ENCODE measurements at places on chromosomes 7 and 10.

DNA sequence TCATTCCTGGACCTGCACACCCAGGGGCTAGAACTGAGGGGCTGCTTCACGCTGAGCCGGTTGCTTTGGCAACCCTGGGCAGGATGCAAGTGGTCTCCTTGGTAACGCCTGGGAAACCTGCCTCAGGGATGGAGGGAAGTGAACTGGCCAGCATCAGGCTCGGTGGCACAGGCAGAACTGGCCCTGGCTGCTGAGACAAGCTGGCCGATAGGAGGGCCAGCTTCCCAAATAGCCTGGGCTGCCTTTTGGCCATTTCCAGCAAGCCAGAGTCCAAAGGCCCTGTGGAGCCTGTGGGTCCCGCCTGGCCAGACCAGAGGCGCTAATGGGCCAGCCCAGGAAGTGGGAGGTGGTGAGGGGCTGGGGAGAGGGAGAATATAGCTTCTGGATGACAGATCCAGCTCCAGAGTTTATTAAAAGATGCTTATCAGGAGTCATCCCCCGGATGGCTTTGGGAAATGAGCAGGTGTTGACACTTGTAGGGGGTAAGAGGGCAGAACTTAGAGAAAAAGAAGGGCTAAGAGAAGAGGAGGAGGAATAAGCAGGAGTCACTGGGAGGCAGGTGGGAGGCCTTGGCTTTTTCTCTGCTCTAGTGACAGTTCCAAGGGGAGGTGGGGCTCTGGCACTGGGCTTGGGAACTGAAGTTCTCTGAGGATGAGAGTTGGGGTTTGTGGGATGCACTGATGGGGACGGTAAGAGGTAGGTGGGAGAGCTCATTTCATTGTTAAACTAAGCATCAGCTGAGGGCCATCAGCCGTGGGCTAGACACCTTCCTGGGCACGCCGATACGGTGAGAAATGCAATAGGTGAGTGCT lies 9.6 kb downstream of the NEURL1 start:
- DNase-seq, result no peak

- no peak for DNase-seq
Measured at GRCh38 chr7:1669064-1669951, 769 bp upstream of the ELFN1 start.

DNA sequence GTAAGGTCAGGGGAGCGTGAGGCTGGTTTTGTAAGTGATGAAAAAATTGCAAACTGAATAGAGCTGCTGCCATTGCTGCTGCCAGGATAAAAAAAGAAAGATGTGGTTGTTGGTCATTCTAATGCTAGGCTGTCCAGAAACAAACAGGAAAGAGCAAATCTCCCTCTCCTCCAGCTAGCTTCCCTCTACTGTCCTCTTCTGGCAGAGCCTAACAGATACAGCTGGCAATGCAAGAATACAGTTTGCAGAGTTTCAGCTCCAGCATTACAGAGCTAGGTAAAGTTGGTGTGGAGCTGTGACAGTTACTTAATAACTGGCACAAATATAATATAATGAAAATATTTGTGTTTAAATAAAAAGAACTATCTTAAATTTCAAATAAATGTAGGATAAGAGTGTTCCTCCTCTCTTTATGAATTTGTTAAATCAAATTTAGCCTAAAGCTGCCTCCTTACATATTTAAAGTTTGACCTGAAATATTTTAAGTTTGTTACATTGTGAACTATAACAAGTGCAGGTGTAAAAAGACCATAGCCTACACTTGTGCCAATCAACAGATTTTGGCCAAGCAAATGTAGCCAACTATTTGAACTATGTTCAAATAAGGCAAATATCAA lies 407.7 kb downstream of the SH2D4B start:
- DNase-seq, result no peak

DNA sequence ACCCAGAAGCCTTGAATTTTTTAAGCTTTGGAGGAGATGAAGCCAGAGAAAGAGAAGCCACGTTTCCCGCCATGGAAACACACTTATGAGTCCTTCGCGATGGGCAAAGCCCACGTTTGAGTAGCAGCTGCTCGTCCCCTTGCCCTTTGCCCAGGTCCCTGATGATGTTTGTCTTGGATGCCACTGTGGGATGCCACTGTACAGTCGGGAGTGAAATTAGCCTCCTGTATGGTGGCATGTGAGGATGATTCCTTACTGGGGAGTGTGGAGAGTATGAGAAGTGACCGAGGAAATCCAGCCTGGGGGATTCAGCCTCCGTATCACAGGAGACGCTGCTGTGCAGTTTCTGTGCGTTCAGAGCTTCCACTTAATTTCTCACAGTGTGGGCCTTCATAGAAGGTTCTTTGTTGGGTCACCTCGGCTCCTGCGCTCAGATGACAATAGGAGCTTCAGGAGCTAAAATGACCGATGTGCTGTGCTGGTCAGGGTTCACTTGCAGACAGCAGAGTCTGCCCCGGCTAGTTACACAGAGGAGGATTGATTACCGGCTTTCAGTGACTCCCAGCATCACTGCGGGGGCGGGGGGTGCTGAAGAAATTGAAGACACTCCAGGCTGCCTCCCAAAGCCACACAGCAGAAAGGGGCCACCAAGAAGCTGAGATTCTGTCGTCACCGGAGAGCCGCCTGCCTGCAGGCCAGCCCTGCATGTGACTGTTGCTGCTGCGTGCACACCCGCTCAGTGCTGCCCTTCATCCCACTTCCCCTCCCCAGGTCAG lies 122.1 kb upstream of the SFMBT2 start:
- no peak for DNase-seq

GRCh38 chr7:21568762-21569161 lies 25.9 kb downstream of the DNAH11 start:
- no peak for DNase-seq

GRCh38 chr7:140330128-140330527 lies 68.2 kb downstream of the SLC37A3 start:
- no peak for DNase-seq

DNA sequence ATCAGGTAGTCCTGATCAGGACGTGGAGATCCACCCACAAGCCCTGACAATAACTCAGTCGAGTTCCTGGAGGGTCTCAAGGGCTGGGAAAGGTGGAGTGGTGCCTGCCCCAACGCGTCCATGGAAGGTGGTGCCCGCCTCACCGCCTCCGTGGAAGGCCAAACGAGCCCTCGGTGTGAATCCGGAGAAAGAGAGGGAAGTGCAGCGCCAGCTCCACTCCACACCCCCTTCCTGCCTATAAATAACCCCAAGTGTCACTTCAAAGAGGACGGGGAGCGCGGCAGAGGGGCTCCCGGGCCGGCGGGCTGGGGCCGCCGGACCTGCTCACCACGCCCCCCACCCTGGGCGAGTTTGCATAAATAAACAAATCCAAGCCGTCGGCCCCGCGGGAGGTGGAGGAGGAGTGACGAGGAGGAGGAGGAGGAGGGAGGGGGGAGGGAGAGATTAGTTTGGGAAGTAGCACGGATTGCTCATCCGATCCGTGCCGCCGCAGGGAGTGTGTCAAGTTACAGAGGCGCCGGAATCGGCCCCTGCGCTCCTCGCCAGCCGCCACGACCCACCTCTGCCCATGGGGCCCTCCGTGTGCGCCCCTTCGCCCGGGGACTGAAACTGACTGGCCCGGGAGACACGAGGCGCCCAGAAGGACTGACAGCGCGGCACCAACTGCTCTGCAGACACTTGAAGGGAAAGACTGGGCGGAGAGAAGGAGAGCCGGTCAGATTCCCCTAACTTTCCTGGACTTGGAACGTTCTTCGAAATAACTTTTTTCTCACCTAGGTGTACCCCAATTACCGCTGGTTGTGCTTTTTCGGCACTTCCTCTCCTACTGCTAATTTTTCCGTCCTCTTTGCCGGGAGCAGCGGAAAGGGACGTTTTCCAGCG lies at the start of gene COL13A1:
Gene COL13A1, plus strand, starts transcription at position 473 of the 882 bp plus-strand sequence. CDS start 518 bp downstream, outside the sequence.
- no peak for DNase-seq

GRCh38 chr7:23547662-23548061 lies 15.9 kb upstream of the TRA2A start:
- no peak for DNase-seq

DNA sequence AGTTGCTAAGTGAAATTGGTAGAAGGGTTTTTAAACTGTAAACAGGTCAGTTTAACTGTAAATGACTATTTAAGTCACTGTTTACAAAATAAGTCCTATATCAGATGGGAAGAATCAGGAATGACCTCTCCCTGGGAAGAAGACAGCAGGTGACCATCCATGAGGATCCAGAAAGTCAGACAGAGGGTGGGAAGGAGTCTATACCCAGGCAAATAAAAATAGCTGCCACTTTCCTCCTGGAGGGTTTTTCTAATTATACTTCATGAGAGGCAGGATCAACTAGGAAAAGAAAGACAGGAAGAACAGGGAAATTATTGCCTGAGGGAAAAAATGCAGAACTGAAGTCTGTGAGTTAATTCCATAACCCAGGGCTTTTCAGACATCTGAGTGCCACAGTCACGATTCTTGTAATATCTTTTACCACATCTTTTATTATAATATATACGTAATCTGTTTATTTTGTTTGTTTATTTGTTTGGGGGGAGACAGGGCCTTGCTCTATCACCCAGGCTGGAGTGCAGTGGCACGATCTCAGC lies 7.0 kb downstream of the DNTT start:
- no peak for DNase-seq

DNA sequence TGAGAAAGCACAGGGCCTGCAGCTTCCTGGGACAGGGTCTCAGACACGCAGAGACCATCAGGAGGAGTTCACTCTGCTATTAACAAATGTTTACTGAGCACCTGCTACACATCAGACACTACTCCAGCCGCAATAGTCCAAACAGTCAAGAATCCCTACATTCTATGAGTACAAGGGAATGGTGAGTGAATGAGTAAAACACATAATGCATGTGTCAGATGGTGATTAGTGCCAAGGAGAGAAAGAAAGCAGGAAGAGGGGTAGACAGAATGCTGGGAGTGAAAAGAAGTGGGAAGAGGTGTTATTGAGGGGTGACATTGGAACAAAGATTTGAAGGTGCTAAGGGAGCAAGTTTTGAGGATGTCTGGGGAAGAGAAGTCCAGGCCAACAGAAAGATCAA lies 634.2 kb upstream of the GALNT17 start:
- no peak for DNase-seq

GRCh38 chr7:134513169-134513752 lies 14.1 kb upstream of the AKR1B10 start:
- no peak for DNase-seq

DNA sequence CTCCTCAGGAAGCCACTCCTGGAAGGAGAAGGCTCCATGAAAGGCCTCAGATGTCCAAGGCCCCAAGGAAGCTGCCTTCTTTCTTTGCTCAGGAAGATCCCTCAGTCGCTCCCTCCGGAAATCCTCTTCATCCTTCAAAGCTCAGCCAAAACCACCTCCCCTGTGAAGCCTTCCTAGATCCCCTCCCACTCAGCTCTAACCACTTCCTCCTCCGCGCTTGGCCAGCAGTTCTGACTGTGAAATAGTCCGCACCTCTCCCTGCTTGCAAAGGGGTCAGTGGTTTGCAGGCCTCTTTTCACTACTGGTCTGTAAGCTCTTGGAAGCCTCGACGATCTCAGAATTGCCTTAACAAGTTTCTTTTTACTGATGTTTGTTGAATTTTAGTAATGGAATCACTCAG lies 23.9 kb downstream of the PYROXD2 start:
- DNase-seq, result no peak

DNA sequence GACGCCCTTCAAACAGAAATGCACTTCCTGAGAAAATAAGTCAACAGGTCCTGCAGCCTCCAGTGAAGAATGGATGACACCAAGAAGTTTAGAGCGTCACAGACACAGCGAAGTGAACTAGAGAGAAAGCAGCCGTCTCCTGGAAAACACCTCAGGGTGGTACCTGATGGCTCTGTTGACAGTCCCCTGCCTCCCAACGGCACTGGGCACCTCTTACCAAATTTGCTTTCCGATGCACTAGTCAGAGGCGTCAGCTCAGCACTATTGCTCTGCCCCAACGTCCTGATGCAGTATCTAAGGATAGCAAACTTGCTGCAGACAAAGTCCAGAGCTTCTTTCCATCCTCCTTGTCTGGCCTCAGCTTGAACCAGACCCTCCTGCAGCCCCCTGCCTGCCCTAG lies 38.3 kb downstream of the SFMBT2 start:
- no peak for DNase-seq

DNA sequence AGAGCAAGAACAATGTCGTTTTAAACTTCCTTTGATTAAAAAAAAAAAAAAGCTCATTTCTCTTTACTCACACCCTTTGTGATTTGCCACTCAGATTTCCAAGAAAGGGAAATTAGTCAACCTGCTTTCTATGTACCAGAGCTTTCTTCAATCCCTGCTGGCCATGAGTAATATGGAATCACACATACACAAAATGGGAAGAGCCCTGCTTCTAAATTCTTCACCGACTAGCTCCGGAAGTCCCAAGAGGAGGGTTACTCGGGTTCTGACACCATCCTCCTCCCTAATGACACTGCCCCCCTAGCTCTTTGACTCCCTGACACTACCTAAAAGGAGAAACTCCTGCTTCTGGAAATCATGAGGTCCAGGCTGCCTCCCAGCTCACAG lies 81.8 kb upstream of the SFMBT2 start:
- DNase-seq, result no peak

GRCh38 chr10:124546957-124547646 lies 85.5 kb downstream of the LHPP start:
- DNase-seq, result no peak

GRCh38 chr7:33732462-33732861 lies 172.9 kb upstream of the BMPER start:
- DNase-seq, result no peak

- DNase-seq, result no peak
Measured at GRCh38 chr7:122183106-122183505, 39.1 kb upstream of the AASS start.

DNA sequence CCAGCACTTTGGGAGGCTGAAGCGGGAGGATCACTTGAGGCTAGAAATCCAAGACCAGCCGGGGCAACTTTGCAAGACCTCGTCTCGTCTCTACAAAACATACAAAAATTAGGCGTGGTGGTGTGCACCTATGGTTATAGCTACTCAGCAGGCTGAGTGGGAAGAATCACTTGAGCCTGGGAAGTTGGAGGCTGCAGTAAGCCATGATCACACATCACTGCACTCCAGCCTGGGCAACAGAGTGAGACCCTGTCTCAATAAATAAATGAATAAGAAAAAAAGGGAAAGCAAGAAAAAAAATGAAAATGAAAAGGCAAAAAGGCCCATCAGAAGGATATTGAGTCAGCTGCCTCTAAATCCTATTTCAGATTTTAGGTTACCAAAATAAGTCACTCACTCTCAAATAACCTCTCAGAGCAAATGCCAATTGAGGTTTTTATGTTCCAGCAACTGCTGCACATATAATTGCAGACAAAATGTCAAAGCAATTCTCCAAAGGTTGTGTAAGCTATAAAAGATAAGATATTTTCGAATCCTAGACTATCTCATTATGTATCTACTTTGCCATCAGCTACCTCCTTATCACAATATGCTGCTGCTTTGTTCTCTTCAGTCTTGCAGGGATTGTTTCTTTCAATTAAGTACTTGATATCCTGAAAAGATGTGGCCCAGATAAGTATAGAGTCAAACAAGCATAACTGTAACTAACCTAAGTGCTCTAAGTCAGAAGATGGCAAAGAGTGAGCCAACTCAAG lies 4.7 kb downstream of the BAZ1B start:
- no peak for DNase-seq
